ENCODE measurements at places on chromosomes 11 and 22.

- no peak for DNase-seq
These were observed 49.5 kb upstream of the OR9Q1 start for GRCh38 chr11:57974132-57974531.

DNA sequence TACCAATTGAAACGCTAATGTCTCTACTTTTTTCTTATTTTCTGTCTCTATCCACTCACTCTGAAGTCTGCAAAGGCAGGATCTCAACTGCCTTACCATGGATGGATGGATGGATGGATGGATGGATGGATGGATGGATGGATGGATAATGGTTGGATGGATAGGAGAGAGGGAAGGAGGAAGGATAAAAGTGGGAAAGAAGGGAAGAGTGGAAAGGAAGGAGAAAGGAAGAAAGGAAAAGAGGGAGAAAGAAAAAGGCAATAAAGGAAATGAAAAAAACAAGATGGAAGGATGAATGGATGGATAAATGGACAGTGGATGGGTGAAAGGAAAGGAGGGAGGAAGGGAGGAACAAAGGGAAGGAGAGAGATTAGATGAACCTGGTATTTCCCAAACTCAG, 506.0 kb downstream of the MN1 start:
- no peak for DNase-seq

GRCh38 chr11:19953909-19954308, 206.4 kb downstream of the DBX1 start:
- DNase-seq: peak; percentile 82

DNA sequence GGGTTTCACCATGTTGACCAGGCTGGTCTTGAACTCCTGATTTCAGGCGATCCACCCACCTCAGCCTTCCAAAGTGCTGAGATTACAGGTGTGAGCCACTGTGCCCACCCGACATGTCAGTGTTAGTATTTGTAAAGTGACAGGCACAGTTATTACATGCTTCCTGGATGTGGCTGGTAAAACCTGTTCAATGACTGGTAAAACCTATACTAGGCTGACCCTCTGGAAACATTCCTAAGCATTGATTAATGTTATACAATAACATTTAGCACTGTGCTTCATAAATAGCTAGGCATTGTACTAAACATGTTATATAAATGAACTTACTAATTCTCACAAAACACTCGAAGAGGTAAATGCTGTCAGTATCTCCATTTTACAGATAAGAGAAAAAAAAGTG, 20.9 kb upstream of the JHY start:
- no peak for DNase-seq

DNA sequence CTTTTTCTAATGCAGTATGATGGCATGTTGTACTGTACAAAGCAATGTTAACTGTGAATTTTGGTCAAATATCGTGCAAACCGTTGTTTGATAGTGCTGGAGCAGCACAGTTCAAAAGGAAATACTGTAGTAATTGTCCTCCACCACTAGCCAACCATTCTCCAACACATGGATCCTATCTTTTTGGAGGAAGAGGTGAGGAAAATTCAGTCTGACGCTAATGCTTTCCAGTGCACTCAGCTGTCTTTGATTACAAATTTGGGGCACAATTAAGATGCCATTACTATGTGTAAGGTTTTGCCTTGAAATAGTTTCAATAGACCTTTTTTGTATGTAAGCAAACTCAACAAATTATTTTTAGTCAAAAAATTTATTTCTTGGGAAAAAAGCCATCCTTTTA, 240.5 kb upstream of the CCDC179 start:
- DNase-seq: no peak

- no peak for DNase-seq
These were observed 51.2 kb upstream of the BIRC3 start for GRCh38 chr11:102266099-102266498.

- no peak for DNase-seq
These were observed 268.7 kb upstream of the CCDC90B start for GRCh38 chr11:83554876-83555275.
